ENCODE measurements at places on chromosomes 6 and 20.

- DNase-seq = peak; percentile 38
Observed at GRCh38 chr6:142009647-142010046, 123.1 kb upstream of the GJE1 start.

- peak; percentile 29 for DNase-seq
Observed at GRCh38 chr6:106380407-106380806, 19.9 kb downstream of the CRYBG1 start.

GRCh38 chr6:41257369-41258195, 28.9 kb downstream of the TREM1 start:
- DNase-seq = peak; percentile 3

GRCh38 chr6:140090871-140091270, 716.4 kb upstream of the CITED2 start:
- no peak for DNase-seq

DNA sequence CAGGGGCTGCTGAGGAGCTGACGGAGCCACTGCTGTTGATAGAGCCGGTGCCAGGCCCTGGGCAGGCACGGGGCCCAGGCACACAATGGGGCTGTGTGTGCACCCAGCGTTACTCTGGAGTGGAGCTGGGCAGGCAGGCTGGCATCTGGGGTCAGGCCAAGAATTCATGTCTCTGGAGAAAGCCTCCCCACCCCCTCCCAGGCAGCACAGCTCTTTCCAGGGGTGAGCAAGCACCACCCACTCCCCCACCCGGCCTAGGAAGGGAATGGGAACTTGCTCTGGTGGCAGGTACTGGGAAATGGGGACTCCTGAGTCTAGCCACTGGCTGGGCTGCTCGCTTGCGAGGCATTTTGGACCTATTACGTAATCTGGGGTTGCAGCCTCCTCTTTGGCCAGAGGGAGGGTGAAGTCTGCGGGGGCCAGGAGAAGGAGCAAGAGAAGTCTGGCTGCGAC, 22.7 kb downstream of the TFEB start:
- peak; percentile 79 for DNase-seq

GRCh38 chr6:67680297-67680932, 954.7 kb upstream of the ADGRB3 start:
- no peak for DNase-seq

DNA sequence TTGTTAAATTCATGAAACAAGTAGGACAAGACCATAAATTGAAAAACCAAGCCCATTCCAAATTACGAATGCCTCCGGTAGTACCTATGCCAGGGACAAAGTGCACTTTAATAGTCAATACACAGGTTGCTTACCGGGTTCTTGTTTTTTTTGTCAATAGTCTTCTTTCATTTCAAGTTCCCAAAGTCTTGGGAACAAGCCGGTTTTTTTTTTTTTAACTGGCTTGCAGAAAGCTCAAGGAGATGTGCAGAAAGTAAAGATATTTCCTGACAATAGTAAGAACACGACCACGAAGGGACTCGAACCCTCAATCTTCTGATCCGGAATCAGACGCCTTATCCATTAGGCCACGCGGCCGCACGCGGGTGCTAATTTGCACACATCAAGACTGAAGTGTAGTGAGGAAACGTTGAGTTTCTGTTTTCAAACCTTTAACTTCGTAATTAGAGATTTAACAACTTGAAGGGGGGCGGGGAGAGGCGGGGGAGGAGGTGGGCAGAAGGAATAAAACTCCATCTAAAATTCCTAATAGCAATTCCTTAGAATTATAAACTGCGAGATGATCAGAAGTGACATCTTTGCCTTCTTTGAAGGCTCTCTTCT, 181.0 kb downstream of the TRIM27 start:
- DNase-seq = peak; percentile 91

- no peak for DNase-seq
Observed at GRCh38 chr20:35648836-35649235, 15.9 kb downstream of the CPNE1 start.

- no peak for DNase-seq
Observed at GRCh38 chr20:20518263-20518662, 150.4 kb downstream of the INSM1 start.

DNA sequence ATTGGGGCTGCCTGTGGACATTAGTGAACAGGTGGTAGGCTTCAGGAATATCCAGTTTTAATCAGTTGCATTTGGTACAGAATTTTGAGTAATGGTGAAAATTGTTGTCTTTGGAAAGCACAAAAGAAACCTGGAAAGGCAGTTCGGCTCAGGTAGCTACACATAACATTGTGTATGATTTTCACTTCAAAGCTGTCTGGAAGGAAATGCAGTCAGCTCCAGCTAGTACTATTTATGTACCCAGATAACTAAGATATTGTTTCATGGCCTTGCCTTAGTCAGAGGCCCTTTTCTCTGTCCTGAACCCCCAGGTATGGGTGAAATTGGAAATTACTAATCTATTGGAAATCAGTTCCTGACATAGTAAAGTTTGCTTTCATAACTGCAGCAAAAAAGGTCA, 195.6 kb upstream of the UST start:
- no peak for DNase-seq

- peak; percentile 81 for DNase-seq
Observed at GRCh38 chr20:47146686-47147085, 209.8 kb downstream of the ZMYND8 start.

- DNase-seq = no peak
Observed at GRCh38 chr6:87558446-87558845, 31.3 kb downstream of the RARS2 start.

- DNase-seq = no peak
Observed at GRCh38 chr6:14025160-14025559, 92.4 kb upstream of the CD83 start.

GRCh38 chr6:163408352-163408991, 6.0 kb upstream of the QKI start:
- DNase-seq = peak; percentile 90

DNA sequence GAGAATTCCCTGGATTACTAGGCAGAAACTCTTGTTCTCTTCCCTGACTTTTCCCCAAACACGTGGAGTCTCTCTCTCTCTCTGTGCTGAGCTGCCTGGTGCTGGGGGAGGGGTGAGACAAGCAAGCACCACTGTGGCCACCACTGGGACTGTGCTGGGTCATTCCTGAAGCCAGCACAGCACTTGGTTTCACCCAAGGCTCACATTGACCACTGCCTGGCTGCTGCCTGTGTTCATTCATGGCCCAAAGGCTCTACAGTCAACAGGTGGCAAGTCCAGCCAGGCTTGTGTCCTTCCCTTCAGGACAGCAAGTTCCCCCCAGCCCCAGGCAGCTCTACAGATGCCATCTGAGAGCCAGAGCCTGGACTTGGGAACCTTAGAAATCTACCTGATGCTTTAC, 92.2 kb downstream of the CTNNBL1 start:
- DNase-seq = no peak

- no peak for DNase-seq
Observed at GRCh38 chr20:4811661-4812181, 90.0 kb downstream of the PRND start.

GRCh38 chr6:12605888-12606345, 110.7 kb upstream of the PHACTR1 start:
- DNase-seq = peak; percentile 79

DNA sequence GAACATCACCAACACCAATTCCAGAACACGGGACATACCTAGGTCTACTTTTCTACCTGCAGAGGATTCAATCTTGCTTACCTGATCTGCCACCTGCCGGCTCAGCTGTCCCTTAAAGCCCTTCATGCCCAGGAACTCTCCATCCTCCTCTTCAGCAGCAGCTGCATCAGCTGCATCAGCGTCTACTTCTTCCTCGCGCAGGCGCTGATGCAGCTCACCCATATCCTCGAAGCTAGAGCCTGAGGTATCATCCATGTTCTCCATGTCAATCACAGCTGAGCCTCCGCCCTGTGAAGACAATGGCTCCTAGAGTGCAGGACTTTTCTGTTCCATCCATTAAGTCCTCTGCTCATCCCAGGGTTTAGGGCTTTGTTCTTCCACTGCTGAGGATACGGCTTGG, 918 bp downstream of the YIPF3 start:
- no peak for DNase-seq

- DNase-seq = peak; percentile 29
Observed at GRCh38 chr6:138654715-138655634, 118.6 kb upstream of the CCDC28A start.

DNA sequence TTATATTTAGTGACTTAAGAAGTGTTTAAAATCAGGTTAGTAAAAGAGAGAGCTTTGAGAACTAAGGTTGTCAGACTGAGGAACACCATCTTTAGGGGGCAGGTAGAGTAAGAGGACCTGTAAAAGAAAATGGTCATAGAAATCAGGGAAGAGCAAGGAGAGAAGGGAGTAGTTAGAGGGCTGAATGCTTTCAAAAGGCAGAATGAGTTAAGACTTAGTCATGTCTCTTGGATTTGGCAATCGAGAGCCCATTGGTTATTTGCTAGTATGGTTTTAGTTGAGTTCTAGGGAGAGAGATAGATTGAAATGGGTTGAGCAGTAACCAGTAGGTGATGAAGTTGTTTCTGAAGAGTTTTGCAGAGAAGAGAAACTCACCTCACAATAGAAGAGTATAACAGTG, 51.1 kb downstream of the RALGAPB start:
- DNase-seq = peak; percentile 43

DNA sequence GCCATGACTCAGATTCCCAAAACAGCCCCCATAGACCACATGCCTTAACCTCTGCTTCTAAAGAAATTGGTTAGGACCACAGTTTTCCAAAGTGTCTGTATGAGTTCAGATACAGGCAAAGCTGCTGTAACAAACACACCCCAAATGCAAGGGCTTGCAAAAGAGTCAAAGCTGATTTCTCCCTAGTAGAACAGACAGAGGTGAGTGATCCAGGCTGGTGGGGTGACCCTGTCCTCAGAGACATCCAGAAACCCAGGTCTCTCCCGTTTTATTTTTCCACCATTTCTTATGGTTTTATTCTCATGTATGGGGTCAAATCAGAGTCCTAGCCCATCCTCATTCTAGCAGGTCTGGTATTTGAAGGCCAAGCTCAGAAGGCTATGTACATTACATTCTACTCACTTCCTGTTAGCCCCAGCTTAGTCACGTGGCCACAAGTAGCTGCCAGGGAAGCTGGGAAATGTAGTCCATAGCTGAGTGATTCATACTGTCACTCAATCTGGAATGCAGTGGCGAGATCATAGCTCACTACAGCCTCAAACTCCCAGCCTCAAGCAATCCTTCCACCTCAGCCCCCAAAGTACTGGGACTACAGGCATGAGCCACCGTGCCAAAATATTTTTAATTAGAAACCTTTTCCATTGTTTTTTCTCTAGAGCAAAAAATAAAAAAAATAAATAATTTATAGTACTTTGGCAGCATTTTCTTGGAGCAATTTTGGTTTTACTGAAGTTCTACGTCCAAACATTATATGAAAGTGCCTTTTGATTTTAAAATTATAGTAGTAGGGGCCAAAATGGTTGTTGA, 175.2 kb downstream of the ZMYND8 start:
- DNase-seq = peak; percentile 89

- no peak for DNase-seq
Observed at GRCh38 chr6:100809346-100809745, 71.8 kb downstream of the ASCC3 start.

GRCh38 chr6:160131636-160132296, 10.2 kb downstream of the SLC22A1 start:
- no peak for DNase-seq

GRCh38 chr20:50136822-50137599, 16.5 kb downstream of the PEDS1 start:
- DNase-seq = peak; percentile 71

DNA sequence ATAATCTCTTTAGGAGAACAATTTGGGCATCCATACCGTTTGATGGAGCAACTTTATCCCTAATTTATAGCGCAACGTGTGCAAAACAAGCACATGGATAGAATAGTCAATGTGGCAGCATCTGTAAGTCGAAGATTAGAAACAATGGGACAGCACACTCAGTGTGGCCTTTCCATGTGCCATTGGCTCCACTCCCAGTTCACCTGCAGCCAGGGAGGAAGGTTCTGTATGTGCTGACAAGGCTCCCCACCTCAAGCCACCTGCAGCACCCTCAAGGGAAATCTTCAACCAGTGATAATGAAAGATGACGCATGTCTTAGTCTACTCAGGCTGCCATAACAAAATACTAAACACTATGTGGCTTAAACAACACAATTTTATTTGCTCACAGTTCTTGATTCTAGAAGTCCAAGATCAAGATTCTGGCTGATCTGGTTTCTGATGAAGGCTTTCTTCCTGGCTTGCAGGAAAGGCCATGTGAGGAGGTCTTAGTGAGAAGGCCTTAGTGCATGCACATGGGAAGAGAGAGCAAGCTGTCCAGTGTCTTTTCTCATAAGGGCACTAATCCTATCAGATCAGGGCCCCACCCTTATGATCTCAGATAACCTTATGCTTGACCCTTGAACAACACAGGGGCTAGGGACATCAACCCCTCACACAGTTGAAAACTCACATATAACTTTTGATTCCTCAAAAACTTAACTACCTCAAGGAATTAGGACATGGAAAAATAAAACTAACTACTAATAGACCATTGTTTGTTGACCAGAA, 34.9 kb upstream of the SHLD1 start:
- no peak for DNase-seq

DNA sequence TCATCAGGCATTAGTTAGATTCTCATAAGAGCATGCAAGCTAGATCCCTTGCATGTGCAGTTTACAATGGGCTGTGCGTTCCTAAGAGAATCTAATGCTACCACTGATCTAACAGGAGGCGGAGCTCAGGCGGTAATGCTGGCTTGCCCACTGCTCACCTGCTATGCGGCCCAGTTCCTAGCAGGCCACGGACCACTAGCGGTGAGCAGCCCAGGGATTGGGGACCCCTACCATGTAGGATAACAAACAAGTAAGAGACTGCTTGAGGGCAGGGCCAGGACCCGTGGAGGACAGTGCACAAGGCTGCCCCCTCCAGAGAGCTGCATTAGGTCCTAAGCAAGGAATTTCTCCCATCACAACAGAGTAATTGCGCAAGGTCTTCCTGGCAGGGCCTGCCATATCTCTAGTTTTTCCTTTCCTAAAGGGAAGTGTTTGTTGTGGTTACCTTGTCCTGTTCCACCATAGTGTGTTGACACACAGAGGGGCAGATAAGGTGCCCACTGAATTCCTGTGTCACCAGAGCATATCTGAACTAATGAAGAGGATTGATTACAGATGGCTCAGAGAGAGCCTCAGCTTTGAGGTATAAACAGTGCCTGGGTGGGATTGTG, 58.0 kb downstream of the PACRG start:
- no peak for DNase-seq

DNA sequence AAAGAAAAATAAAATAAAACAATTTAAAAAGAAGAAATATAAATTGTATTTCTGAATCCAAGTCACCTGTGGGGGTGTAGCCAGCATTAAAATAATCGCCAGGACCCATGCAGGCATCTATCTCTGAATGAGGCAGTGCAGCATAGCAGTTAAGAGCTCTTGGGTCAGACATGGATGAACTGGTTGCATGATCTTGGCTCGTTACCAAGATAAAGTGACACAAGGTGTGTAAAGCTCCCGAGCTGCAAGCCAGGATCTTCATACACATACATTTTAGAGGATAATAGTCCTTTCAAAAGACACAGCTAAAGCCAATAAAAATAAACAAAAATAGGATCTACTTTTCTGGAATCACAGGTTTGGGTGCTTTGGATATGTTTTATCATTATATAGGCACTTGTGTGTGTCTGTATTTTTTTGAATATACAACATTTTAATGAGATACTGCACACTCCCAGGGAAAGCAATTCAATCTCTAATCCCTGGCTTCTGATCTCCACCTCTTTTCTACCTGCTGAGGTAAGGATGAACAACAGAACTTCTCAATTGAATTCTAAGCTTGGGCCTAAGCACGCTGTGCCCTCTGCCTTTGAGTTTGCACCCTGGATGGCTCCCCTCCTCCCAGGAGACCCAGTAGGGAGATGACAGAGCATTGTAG, 8.9 kb downstream of the TRIM10 start:
- DNase-seq = peak; percentile 26
